ENCODE measurements at places on chromosomes 1 and 21.
A peak's percentile ranks its signal among the peaks of the same experiment; 100 is the strongest.

- DNase-seq, result no peak
Measured at GRCh38 chr1:53462193-53462592, 3.0 kb downstream of the DMRTB1 start.

- DNase-seq, result no peak
Measured at GRCh38 chr1:85975912-85976371, 180.6 kb downstream of the COL24A1 start.

GRCh38 chr1:11417162-11417561 lies 61.8 kb upstream of the DISP3 start:
- no peak for DNase-seq

DNA sequence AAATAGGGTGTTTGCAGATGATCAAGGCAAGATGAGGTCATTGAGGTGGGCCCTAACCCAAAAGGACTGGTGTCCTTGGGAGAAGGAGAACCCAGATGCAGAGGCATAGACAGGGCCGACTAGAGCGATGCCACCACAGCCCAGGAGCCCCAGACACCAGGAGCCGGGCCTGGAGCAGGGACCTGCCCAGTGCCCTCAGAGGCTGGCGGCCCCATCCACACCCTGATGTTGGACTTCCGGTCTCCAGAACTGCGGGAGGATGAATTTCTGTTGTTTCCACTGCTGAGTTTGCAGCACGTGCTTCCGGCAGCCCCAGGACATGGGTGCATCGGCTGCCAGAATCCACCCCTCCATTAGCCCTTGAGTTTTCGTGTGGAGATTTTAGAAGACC lies 7.2 kb upstream of the ACTRT2 start:
- no peak for DNase-seq

DNA sequence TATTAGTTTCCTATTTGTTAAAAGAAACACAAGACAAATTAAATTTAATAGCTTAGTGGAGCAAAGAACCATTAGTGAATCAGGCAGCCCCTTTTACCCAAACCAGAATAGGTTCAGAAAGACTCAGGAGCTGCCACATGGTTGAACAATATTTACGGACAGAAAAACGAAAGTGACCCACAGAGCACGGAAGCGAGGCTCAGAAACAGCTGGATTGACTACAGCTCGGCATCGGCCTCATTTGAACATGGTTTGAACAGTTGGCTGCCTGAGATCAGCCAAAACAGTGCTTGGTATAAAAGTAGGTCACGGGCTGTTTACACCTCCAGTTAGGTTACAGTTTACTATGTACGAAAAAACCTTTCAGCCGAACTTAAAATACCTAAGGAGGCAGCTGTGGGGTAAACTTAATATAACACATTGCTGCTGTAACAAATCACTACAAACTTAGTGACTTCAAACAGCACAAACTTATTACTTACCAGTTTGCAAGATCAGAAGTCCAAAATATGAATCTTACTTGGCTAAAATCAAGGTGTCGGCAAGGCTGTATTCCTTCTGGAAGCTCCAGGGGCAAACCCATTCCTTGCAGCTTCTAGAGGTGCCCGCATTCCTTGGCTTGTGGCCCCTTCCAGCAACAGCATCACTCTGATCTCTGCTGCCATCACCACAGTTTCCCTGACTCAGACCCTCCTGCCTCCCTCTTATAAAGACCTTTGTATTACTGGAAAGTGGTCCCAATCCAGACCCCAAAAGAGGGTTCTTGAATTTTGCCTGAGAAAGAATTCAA lies 11.8 kb downstream of the PADI4 start:
- DNase-seq, result no peak

GRCh38 chr1:84506729-84507453 lies 510 bp upstream of the GNG5 start:
- no peak for DNase-seq

DNA sequence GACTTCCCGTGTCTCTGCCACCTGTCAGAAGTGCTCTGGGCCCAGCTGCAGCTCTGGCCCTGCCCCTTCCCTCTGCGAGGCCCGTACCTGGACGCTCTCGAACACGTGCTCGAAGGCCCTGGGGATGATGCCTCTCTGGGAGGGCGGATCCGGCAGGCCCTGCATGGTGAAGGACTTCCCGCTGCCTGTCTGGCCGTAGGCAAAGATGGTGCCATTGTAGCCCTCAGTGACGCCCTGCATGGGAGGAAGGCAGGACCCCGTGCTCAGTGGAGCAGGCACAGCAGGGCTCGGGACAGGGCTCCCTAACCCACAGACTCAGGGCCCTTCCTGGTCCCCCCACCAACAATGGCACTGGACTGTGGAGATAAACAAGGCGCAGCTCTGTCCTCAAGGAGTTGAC lies 2.4 kb downstream of the KIF17 start:
- DNase-seq, result no peak

GRCh38 chr1:3662080-3662671 lies 9.9 kb downstream of the TP73 start:
- DNase-seq, result peak; percentile 25

DNA sequence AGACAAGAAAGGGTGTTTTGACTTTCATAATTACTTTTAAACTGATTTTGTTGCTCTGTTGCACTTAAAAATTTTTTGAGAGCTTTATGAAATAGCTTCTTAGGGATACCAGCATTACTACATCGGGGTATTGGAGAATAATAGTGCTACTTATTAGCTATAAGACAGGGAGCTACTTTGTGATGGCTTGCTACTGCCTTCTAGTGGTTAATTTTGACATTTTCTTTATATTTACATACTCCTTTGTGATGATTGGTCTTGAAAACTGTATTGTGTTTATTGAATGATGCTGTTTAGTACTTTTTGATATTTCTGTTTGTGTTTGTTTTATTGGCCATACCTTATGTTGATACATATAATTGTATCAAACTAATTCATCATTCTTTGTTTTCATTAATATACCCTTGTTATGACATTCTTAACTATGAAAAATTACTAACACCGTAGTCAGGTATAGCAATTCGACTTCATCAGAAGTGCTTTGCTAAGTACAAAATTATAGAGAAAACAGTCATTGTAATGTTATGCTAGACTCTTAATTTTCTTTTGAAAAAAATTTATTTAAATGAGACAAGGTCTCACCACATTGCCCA lies 85.5 kb downstream of the CLIC4 start:
- no peak for DNase-seq

- DNase-seq, result peak; percentile 40
Measured at GRCh38 chr1:240149484-240150094, 57.9 kb downstream of the FMN2 start.

- peak; percentile 18 for DNase-seq
Measured at GRCh38 chr1:147389532-147390184, 147.2 kb downstream of the CHD1L start.

DNA sequence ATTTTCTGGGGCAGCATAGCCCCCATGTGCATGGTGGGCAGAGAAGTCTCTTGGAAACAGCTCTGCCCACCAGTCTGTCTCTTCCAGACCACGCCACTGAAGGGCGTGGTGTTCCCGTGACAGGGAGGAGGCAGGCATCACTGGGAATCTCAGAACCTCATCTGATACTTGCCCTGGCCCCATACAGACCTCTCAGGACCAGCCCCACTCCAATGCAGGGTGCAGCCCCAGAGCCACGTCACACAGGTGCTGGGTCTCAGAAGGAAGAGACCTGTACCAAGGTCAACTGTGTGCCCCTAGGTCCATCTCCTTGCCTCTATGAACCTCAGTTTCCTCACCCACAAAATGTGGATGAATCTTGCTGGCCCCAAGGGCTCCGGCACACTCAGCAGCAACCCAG lies 7.3 kb downstream of the RAP1GAP start:
- DNase-seq, result peak; percentile 8

GRCh38 chr1:101444381-101444780 lies 207.6 kb downstream of the S1PR1 start:
- DNase-seq, result no peak

GRCh38 chr1:91613595-91613994 lies 112.9 kb downstream of the CDC7 start:
- DNase-seq, result no peak

DNA sequence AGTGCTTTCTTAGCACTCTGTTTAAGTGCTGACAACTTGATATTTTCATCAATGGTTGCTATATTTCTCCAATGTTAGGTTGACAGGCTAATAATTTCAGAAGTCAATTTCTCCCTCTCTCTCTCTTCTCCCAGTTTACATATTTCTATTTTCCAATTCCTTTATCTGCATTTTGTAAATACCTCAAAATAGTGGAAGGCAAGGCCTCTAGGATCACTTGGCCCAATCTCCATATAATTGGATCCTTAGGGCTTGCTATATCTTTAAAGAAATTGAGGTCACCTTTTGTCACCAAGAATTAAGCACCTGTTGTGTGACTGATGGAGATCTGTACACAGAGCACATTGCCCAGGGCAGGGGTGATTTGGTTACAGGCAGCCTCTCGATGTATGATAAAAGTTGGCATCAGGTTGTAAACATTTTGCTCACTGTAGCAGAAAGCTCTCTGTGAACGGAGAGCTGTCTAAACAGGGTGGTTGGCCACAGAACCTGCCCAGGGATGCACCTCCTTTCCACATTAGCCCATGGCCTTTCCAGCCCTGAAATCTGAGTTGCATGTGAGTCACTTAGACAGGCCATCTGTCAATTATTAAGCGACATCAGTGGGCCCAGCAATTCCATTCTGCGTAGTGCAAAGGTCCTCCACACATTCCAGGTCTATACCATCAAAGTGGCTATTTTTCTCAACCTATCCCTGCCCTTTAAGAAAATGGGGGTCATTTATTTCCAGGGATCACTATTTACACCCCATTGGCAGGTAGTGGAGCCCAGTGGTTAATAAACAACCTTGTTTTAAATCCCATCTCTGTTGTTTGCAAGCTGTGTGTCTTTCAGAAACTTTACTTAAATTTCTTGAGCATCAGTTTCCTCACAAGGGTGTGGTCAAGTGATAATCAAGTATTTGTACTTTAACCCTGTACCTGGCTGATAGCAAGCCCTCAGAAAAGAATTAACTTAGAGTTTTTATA lies 29.1 kb upstream of the IRF2BP2 start:
- DNase-seq, result no peak

GRCh38 chr1:242447689-242448088 lies 76.8 kb downstream of the PLD5 start:
- DNase-seq, result no peak

- no peak for DNase-seq
Measured at GRCh38 chr1:194908643-194909042, 1699.6 kb downstream of the KCNT2 start.

- DNase-seq, result no peak
Measured at GRCh38 chr1:9404117-9404914, 111.6 kb downstream of the SPSB1 start.

- DNase-seq, result no peak
Measured at GRCh38 chr1:75952016-75952415, 19.8 kb upstream of the ASB17 start.

DNA sequence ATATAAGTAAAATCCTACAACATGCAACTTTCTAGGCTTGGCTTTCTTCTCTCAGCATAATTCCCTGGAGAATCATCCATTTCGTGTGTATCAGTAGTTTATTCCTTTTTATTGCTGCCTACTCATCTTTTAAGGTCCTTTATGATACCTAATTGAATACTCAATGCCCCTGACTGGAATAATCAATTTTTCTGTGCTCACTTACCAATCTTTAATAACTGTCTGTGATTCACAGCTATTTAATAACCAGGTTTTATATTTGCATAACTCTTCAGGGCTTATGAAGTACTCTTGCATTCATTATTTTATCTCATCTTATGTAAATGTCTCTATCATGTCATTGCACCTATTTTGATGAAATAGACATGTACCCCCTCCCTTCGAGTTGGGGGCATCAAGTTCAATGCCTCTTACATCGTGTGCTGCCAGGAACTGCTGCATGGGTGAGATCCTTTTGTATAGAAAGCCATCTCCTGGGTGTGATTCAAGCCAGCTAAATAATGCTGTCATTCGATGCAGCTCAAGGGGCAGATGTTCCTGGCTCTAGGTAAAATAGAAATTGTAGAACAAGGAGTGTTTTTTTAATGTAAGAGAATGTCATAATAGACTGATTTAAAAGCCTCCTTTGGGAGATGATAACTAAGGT lies 222.7 kb downstream of the SLC35F3 start:
- no peak for DNase-seq

- DNase-seq, result no peak
Measured at GRCh38 chr21:16194788-16195537, 465.2 kb downstream of the USP25 start.

DNA sequence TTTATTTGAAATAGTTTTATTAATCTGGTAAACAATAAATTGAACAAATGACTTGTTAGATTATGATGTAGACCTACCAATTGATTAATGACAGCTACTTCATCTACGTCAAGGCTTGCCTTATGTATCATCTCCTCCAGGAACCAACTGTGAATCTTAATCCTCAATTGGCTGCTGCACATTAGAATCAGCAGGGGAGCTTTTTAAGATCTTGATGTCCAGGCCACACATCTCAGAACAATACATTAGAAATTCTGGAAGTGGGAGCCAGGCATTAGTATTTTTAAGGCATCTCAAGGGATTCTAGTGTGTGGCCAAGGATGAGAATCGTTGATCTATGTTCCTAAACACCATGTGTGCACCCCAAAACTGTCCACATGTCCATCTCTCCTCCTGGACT lies 52.0 kb upstream of the LYPLAL1 start:
- DNase-seq, result no peak

GRCh38 chr1:57468641-57469523 lies 45.0 kb upstream of the DAB1 start:
- no peak for DNase-seq

DNA sequence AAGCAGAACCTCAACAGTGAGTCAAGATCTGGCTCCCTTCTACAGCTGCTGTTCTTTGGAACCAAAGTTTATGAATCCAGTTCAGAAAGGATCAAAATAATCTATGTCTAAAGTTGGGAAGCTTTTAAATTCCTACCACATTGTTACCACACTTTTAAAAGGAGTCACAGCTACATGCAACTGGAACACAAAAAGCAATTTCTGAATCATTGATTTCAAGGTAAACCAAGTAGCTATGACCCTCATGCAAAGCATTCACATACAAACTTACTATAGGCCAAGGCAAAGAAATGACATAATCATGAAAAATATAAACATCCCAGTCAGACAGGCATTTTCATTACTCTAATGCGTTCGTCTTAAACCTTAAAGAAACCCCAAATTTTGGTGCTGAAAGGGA lies 3.5 kb downstream of the SIPA1L2 start:
- DNase-seq, result no peak

GRCh38 chr1:66493731-66494130 lies 40.2 kb upstream of the SGIP1 start:
- DNase-seq, result no peak

- no peak for DNase-seq
Measured at GRCh38 chr1:29371332-29371731, 135.0 kb downstream of the PTPRU start.

DNA sequence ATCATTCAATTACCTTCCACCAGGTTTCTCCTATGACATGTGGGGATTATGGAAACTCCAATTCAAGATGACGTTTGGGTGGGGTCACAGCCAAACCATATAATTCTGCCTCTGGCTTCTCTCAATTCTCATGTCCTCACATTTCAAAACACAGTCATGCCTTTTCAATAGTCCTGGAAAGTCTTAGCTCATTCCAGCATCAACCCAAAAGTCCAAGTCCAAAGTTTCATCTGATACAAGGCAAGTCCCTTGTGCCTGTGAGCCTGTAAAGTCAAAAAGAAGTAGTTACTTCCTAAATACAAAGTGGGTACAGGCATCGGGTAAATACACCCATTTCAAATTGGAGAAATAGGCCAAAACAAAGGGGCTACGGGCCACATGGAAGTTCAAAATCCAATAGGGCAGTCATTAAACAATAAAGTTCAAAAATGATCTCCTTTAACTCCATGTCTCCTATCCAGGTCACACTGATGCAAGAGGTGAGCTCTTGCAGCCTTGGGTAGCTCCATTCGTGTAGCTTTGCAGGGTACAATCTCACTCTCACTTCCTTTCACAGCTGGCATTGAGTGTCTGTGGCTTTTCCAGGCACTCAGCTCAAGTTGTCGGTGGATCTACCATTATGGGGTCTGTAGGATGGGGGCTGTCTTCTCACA lies 112.9 kb downstream of the FCRL5 start:
- DNase-seq, result no peak

Data from mucosa of descending colon (tissue), 3 donors.